ENCODE measurements at places on chromosomes 16 and 17.
A peak's percentile ranks its signal among the peaks of the same experiment; 100 is the strongest.

DNA sequence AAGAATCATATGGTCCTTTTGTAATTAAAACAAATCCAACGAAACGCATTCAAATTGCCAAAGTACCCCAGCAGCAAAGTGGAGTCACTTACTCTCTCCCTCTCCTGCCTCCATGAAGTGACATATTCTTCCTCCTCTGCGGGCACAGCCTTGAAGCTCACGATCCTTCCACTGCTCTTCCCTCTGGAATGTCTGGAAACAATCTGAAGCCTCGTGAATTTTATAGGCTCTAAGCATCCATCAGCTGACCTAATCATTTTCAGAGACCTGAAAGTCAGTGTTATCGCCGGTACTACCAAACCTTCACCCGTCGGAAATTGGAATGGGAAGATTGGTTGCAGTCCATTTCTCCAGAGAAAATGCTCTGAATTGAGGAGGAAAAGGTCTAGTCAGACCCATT is 134.5 kb upstream of the FOXF1 start:
- DNase-seq = no peak

DNA sequence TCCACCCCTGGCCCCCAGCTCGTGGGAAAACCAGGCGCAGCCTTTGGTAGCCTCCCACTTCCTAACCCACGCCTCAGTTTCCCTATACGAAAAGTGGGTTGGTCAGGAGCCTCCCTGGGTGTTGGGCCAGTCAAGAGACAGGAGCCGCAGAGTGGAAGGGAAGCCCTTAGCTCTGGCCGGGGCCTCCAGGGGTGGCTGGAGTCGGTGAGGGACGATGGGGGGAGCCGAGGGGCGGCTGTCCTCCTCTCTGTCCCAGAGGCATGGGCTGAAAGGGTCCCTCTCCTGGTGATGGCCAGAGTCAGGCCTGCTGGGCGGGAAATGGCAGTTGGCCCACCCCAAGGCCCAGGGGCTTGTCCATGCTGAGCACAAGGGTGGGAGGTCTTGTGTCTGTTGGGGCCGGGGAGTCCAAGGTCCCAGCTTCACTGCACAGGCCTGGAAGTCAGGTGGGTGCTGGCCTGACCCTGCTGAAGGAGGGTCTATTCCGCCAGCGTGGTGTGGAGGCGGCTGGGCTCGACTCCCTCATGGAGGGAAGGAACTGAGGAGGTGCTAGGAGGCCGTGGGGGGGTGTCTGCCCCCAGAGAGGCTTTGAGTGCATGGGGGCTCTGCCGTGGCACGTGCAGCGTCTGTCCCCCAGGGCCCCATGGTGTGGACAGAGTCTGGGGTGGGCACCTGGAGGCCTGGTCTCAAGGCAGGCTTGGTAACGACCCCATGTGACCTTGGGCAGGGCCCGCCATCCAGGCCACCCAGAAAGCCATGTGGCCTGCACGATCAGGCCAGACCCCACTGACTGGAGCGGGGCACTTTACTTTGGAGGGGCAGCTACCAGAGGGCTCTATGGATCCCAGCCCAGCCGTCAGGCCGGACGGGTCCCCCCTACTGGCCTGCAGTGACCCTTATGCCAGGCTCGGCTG is 1.1 kb downstream of the SLC16A3 start:
- no peak for DNase-seq

DNA sequence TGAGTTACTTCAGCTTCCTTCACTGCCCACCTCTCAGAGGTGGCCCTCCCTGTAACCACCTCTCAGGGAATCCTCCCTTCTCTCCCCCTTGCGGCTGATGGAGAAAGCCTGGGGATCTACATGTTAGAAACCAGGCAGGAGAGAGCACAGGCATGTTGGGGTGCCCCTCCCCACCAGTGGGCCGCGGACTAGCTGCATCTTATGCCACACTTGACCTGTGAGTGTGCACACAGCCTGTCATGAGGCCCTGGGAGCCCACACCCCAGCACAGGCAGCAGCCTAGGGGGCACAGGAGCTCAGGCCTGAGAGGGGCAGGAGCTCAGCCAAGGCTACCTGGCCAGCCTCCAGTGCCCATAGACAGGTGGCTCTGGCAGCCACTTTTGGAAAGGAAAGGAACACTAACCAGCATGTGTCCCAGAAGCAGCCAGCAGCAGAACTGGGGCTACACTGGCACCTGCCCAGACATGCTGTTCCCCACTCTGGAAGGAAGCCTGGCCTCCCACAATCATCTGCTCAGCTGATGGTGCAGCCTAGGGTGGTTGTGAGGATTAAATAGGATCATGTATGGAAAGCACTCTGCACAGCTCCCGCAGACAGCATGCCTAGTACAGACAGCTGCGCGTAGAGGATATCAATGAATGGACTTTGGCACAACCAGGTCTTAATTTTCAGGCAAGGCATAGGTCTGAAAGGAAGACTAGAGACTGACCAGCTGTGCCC is 60.5 kb downstream of the TMEM132E start:
- DNase-seq = no peak

DNA sequence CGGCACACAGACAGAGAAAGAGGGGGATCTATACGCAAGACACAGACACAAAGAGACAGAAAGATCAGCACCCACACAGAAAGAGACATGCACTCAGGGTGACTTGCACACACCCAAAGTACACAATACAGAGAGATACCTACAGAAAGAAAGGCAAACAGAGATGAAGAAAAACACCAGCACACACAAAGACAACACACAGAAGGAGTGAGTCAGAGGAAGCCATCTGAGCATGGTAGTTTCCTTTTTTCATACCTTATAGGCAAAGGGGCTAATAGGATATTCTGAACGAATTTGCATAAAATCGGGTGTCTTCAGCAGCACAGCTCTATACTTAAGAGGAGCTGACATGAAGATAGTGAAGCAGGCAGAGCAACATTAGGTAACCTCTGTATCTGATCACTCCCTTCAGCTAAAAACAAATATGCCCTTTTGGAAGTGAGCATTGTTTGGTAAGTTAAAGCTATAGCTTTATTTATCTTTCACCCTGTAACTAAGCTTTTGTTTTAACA is 198.6 kb downstream of the AATF start:
- no peak for DNase-seq

DNA sequence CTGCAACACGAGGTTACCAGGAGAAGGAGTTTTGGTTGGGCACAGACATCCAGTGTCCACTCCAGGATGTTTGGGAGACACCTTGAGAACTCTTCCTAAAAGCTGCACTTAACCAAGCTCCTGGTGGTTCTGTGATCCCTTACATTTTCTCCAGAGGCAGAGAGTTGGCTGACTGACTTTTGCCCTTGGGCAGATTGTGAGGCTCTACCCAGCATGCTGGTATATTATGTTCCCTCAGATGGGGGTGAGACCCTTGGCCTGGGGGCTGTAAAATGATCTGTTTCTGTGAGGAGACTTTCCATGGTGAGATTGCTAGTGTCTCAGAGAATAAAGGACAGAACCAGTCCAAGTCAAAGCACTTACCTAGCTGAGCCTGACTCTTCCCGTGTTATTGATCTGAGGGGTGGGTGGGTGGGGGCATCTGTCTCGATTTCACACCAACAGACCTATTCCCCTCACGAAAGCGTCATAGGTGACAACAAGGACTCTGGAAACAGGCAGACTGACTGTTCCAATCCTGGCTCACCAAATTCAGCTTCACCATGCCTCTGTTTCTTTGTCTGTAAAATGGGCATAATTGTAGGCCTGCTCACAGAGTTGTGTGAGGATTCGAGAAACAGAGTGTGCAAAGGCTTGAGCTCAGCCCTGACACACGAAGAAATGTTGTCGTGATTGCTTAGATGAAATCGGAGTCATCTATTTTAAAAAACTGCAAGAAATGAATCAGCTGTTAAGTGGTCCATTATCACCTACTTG is 12.2 kb downstream of the USB1 start:
- no peak for DNase-seq

DNA sequence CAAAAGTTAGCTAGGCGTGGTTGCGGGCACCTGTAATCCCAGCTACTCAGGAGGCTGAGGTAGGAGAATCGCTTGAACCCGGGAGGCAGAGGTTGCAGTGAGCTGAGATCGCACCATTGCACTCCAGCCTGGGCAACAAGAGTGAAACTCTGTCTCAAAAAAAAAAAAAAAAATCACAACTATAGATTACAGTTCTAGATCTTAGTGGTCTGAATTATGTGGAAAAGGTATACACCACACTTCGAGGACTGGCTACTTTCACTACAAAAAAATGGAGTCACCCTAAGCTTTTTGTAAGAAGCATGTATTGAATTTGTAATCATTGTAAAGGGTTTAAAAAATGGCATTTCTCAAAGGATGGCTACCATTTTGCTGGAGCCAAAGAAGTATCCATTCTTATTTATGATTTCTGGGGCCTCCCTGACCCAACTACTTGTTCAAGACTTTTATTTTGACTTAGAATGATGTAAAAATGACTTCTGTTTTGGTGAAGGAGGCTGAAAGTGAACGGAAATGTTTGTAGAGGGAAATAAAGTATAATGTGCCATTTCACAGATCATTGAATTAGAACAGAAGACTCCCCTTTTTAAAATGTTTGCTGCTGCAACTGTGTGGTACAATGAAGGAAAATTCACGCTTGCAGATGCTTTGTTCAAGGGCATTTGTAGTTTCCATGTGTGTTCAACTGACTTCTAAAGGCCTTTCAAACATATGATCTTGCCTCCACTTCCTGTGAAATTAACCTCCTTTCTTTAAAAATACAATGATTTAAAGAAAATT is 37.1 kb upstream of the NOL11 start:
- DNase-seq = no peak

GRCh38 chr17:15914400-15915170 is 30.3 kb upstream of the ADORA2B start:
- DNase-seq = no peak

GRCh38 chr17:21379080-21379711 is 3.0 kb downstream of the KCNJ12 start:
- peak; percentile 56 for DNase-seq

DNA sequence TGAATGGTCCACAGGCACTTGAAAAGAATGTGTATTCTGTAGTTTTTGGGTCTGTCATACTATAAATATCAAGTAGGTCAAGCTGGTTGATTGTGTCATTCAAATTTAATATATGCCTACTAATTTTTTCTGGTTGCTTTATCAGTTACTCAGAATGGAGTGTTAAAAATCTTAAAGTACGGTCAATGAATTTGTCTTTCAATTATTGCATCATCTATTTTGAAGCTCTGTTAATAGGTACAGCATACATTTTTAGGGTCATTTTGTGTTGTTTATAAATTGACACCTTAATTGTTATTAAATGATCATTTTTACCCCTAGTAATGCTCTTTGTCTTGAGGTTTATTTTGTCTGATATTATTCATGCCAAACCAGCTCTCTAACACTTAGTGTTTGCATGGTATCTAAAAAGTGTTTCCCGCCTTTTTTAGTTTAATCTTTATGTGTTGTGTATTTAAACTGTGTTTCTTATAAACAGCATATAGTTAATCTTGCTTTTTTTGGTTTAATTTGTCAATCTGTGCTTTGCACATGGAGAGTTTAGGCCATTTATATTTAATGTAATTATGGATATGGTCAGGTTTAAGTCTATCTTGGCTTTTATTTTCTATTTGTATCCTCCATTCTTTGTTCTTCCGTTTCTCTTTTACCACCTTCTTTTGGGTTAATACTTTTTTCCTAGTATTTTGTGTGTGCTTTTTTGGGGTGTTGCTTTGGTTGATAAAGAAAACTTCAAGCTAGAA is 204.9 kb upstream of the EEF2KMT start:
- no peak for DNase-seq

GRCh38 chr17:67779098-67779672 is 46.1 kb upstream of the BPTF start:
- peak; percentile 44 for DNase-seq

- no peak for DNase-seq
Measured at GRCh38 chr16:49856672-49857330, 889 bp upstream of the ZNF423 start.

GRCh38 chr16:4693956-4694641 is 737 bp downstream of the NUDT16L1 start:
- DNase-seq = no peak

DNA sequence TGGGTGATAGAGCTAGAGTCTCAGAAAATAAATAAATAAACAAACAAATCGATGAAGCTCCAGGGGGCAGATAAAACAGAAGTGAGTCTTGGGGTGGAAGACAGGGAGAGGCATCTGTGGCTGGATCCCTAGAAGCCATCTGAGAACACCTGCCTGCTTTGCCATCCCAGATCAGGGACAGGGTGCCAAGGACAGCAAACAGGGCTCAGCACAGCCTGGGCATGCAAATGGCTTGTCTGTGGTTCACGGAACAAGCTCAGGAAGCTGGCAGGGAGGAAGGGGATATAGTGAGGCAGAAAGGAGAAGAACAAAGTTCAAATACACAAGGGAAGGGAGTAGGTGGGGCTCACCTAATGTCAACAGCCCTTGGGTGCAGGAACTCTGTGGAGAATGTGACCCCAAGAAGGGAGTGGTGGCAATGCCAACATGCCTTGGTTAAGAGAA is 27.5 kb downstream of the TRIM25 start:
- DNase-seq = no peak

- DNase-seq = no peak
Measured at GRCh38 chr16:10984509-10984908, 40.1 kb downstream of the CLEC16A start.

- DNase-seq = no peak
Measured at GRCh38 chr16:29029168-29029994, 44.5 kb downstream of the LAT start.

DNA sequence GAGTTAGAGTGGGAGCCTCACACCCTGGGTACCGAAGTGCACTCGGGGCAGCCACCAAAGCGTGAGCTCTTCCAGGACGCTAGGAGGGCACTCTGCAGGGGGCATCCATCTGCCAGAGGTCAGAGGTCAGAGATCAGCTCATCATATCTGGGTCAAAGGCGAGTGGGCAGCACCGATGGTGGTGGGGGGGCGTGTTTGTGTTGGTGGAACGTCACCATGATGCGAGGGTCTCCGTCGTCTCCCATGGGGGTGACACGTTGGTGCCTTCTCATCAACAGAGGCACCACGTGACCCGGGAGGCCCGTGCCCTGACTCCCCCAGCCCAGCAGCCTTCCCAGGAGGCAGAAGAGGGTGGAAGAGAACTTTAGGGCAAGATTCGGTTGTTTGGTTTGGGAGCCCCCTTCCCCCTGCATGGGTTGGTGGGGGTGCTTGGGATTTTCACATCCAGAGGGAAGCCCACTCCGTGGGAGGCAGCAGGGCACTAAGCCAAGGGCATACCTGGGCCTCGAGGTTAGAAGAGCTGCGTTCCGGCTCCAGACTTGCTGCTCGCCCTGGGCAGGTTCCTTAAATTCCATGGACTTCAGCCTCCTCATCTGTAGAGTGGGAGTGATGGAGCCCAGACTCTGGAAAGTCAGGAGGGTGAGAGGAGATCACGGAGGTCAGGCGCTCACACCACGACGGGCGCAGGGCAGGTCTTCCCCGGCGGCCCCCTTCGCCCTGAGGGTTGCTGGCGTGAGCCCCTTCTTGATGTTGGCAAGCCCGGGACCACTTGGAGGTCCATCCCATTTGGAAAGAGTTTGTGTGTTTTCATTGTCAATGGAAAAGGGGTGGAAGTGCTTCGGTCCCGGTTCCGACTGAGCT is 14.0 kb downstream of the CRISPLD2 start:
- no peak for DNase-seq
